ENCODE measurements at places on chromosomes 11 and 22.

- no peak for DNase-seq
Measured at GRCh38 chr22:28911304-28911690, 27.9 kb downstream of the ZNRF3 start.

GRCh38 chr11:12269104-12269441 is 108.3 kb upstream of the PARVA start:
- no peak for DNase-seq

GRCh38 chr11:64787526-64788320 is 9.4 kb upstream of the SF1 start:
- peak; percentile 27 for DNase-seq

GRCh38 chr11:62445314-62445740 is 26.5 kb downstream of the SCGB1A1 start:
- DNase-seq: no peak

DNA sequence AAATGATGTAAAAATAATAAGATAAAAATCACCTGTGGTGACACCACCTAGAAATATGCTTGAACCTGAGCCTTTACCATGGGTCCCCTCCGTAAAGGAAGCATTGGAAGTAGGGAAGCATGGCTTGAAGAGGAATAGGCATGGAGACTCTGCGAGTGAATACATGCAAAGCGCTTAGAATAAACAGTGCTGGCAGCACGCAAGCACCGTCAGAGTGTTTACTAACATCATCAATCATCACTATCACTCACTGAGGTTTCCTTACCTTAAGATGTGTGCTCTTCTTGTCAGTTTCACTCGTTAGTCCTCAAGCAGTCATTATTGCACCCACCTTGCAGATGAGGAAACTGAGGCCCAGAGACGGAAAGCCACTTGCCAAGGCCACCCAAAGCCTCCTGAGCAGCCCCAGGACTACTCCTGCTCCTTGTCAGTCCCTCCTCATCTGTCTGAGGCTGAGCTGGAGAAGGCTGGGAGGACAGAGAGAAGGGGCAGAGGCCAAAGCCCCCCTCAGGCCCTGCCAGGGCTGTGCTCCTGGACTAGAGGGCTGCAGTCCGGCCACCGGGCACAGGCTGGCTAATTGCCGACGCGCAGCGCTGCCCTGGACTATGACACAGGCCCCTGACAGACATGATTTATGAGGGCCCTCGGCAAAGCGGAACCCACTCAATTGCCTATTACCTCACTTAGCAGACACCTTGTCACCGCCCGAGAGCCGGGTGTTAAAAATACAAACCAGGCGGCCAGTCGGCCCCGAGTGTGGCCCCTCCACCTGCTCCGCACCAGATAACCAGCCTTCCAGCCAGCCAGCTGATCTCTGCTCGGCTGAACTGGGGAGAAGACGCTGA is 168.9 kb downstream of the MN1 start:
- DNase-seq: no peak

DNA sequence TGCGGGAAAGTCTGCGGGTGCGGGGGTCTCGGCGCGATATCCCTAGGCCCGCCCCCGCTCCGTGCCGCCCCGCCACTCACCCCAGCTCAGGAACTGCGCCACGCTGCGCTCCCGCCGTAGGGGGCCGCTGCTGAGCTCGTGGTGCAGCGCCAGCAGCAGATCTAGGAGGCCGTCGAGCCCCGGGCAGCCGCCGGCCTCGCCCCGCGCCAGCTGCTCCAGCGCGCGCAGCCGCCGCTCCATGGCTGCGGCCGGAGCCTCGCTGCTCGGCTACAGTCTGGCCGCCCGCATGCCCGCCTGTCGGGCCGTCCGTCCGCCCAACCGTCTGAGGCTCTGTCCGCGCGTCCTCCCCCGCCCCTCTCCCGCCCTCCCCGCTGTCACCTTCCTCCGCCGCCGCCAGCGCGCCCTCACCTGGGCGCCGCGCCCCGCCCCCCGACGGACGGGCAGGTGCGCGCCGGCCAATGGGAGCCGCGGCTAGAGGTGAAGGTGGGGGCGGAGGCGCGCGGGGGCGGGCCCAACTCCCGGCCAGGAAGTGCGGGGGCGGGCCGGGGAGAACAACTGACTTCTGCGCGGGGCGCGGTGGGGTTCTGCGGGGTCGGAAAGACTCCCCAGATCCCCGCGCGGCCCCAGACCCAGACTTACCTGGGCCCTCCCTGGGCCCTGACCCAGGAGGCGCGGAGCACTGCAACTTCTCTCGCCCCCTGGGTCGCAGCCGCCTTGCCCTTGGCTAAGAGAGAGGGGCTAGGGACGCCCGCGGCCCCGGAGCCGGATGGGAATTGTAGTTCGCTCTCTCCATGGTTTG is at the start of gene CDC42BPG:
Gene CDC42BPG (minus strand): TSS at position 324 of the 799 bp plus-strand sequence. CDS start 84 bp downstream, at position 240.
- DNase-seq: no peak

- DNase-seq: no peak
Measured at GRCh38 chr11:119422809-119423508, at the start of gene THY1. Gene THY1 (minus strand): TSS chr11:119423172. CDS start chr11:119420905, 2,267 bp downstream.

GRCh38 chr11:134139873-134140331 is 71.0 kb downstream of the JAM3 start:
- DNase-seq: peak; percentile 68

- DNase-seq: no peak
Measured at GRCh38 chr11:84022695-84023094, 736.5 kb upstream of the CCDC90B start.

DNA sequence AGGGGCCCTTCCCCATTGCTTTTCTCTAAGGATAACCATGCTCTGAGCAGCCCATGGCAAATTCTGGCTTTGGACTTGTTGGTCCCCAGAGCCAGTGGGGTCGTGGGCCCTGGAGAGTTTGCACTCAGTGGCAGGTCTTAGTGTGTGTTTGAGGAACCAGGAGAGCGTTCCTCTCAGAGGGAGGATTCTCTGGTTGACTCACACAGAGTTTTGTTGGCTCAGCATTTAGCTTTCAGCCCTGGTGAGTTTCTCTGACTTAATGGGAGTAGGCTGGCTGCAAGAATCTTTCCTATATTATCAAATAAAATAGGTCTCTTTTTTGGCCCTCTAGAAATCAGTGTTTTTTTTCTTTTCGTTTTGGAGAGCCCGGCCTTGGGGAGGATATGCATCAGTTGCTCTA is 20.9 kb downstream of the ST14 start:
- DNase-seq: no peak

- no peak for DNase-seq
Measured at GRCh38 chr11:82270870-82271269, 462.8 kb downstream of the FAM181B start.

- no peak for DNase-seq
Measured at GRCh38 chr22:38866024-38866398, 6.0 kb downstream of the CBX6 start.

DNA sequence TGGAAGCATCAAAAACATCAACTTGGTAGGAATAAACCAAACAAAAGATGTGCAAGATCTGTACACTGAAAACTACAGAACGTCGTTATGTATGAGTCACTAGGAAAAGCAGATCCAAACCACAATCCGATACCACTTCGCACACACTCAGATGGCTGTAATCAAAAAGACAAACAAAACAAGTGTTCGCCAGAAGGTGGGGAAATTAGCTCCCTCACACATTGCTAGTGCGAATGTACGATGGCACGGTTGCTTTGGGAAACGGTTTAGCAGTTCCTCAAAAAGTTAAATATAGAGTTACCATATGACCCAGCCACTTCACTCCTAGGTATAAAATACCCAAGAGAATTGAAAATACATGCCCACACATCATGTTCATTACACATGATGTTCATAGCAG is 14.8 kb upstream of the CARD10 start:
- DNase-seq: no peak

GRCh38 chr22:28759861-28760560 is 12.5 kb upstream of the CCDC117 start:
- no peak for DNase-seq

DNA sequence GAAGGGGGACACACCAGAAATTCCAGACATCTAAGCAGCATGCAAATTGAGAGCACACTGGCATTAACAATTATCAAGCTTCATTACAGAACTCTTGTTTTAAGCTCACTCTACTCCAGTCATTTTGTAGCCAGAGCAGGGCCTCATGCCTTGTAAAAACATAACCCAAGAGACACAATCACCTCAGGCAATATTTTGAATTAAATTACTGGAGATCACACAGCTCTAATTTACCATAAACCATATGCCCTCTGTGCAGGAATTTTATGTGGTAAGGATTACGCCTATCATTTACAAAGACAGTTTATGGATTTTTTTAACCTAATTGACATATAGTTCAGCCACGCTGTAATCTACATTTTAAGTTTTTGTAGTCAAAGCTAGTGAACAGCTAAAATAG is 414.1 kb upstream of the DDI1 start:
- DNase-seq: no peak

- DNase-seq: no peak
Measured at GRCh38 chr11:118744046-118744445, 46.9 kb downstream of the DDX6 start.

DNA sequence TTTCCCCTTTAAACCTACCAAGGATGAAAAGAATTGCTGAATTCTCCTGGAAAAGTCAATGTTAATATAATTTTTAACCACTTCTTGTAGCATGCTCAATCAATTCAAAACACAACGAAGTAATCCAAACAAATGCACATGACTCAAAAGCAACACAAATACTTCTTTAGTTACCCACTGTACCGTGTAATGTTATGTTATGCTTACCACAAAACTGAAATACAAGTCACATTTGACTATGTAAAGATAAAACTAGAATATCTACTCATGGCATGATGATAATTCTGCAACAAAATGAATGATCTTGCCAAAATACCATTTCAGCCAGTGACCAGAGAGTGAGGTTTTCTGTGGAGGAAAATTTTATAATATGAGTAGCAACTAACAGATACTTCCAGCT is 587.0 kb downstream of the DLG2 start:
- no peak for DNase-seq

GRCh38 chr11:113338730-113339129 is 24.3 kb downstream of the TTC12 start:
- no peak for DNase-seq

- DNase-seq: no peak
Measured at GRCh38 chr22:36585841-36586240, 56.9 kb upstream of the EIF3D start.

- no peak for DNase-seq
Measured at GRCh38 chr11:20926799-20927540, 257.6 kb downstream of the NELL1 start.

GRCh38 chr22:46163557-46163888 is 13.2 kb downstream of the PPARA start:
- DNase-seq: no peak

DNA sequence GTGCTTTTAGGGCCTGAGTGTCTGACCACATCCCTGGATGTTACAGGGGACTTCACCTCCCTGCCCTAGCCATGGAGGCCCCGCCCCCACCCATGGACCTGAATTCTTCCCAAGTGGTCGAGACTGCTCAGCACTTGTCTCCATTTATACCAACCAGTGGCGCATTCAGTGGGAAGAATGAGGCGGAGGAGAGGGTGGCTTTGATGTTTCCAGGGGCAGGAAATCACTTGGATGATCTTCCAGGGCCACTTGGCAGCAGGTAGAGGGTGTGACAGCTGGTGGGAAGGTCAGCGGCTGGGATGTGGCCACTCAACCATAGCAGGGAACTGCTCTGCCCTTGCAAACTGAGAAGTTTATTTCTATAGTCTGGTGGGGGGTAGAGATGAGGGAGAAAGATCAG is 155.1 kb upstream of the BLID start:
- DNase-seq: no peak

GRCh38 chr11:26286472-26287066 is 45.4 kb upstream of the ANO3 start:
- DNase-seq: no peak

DNA sequence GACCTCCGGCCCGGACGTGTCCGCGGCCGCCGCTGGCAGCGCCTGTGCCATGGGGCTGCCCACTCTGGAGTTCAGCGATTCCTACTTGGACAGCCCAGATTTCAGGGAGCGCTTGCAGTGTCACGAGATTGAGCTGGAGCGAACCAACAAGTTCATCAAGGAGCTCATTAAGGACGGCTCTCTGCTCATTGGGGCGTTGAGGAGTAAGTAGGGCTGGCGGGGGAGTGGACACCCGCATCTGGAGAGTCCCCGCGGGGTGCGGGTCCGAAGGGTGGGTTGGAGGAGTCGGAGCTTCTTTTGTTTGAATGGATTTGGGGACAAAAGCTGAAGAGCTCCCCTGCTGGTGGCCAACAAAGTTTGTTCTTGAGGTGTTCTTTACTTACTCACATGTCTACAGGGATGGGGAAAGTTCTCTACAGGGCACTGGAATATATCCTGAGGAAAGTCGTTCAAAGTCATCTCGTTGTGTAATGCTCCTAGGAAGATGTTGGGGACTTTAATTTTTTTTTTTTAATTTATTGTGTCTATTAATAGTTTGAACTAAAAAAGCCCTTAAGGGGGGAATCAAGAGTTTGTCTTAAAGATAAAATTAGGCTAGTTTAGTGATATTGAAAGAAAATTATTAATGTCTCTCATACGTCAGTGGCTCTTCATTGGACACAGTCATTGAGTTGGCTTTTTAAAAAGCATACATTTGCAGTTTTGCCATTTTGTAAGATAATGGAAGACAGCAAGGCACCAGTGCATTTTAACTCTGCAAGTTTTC is 725 bp downstream of the ARHGAP42 start:
- DNase-seq: peak; percentile 75

- DNase-seq: no peak
Measured at GRCh38 chr11:85948884-85949283, 93.7 kb downstream of the CCDC83 start.

- DNase-seq: no peak
Measured at GRCh38 chr22:20432244-20432686, 5.4 kb downstream of the SCARF2 start.

- no peak for DNase-seq
Measured at GRCh38 chr11:30956751-30957150, 370.6 kb upstream of the MPPED2 start.

GRCh38 chr11:117868088-117868487 is 8.4 kb downstream of the FXYD6 start:
- no peak for DNase-seq

- no peak for DNase-seq
Measured at GRCh38 chr11:35393098-35393497, 26.3 kb downstream of the SLC1A2 start.

- no peak for DNase-seq
Measured at GRCh38 chr22:41687901-41688364, 734 bp downstream of the SNU13 start.

GRCh38 chr11:3380706-3381545 is 2.0 kb upstream of the ZNF195 start:
- no peak for DNase-seq

GRCh38 chr11:45178890-45179671 is 32.6 kb downstream of the PRDM11 start:
- DNase-seq: no peak

GRCh38 chr11:17469998-17470397 is 6.6 kb downstream of the ABCC8 start:
- no peak for DNase-seq

Data from Panc1 (cell line).